Stimulated activated CD4-positive, alpha-beta T cell treated with anti-CD3 and anti-CD28 coated beads, Interleukin-4, amount 100 ng/mL, for 24 hours (primary cell): ENCODE measurements at places on chromosomes 2 and 18.

DNA sequence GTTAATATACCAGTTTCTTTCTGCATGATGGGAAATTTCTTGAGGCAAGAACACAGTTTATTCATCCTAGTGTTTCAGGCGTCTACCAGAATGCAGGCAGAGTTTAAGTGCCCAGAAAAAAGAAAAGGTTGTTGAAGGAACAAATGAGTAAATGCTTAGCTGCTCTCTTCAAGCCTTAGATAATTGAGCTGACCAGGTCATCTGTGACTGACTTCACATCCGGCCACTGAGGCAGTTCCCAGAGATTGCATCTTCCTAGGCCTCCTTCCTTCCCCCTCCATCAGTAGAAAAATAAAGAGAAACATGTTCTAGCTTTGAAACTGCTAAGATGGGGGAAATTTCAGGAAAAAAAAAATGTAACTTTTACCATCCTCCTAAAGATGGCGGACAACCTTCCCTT is 9.4 kb upstream of the TMEM163 start:
- no peak for DNase-seq

GRCh38 chr2:84441036-84441435 is 18.0 kb downstream of the SUCLG1 start:
- no peak for DNase-seq

- no peak for DNase-seq
Observed at GRCh38 chr2:171320208-171320621, 113.6 kb downstream of the METTL8 start.

GRCh38 chr2:121476684-121477083 is 54.0 kb upstream of the RNU4ATAC start:
- DNase-seq: no peak

DNA sequence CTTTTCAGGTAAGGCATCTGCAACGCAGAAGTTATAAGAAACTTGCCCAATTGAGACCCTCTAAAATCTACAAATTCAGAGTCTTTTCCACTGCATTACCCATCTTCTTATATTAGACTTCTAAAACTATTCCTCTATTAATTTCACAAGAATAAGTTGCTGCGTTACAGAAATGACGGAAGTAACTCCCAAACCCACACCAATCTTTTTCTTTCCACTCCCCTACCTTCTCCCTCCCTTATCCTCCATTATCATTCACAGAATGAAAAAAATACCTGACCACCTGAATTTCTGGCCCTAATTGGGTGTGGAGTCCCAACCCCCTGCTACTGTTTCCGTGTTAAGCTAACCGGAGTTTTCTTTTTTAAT is 689 bp downstream of the RPRD1A start:
- no peak for DNase-seq
